ENCODE measurements at places on chromosomes 2 and 18.

- DNase-seq, result no peak
These were observed 114.2 kb downstream of the FHOD3 start for GRCh38 chr18:36411745-36412168.

DNA sequence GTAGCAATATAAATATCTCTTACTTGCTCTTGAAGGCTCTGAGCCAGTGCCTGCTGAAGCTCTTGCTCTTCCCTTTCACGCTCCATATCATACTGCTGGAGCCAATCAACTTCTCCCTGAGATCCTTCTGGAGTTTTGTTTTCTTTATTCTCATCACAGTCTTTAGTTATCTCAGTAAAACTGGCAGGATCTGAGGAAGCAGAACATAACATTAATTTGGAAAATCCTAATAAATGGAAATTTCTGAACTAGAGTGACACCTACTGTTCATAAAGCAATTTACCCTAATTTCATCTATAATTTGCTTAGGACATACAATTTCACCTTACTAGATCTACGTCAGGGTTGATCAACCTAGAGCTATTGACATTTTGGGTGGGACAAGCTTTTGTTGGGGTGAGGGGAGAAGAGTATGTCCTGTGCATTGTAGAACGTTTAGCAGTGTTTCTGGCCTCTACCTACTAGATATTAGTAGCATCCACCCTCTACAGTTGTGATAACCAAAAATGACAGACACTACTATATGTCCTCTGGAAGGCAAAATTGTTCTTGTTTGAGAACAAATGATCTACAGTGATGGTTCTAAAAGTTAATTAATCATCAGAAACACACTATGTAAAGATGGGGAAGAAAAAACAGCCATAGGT, 47.2 kb downstream of the VIL1 start:
- DNase-seq, result no peak

- DNase-seq, result no peak
These were observed 281.4 kb upstream of the KCNH7 start for GRCh38 chr2:163119966-163120365.

GRCh38 chr18:54828281-54828881, at the start of gene RAB27B:
RAB27B (plus strand) TSS chr18:54828477; CDS start chr18:54877586, 49,109 bp downstream.
- DNase-seq, result peak; percentile 47

DNA sequence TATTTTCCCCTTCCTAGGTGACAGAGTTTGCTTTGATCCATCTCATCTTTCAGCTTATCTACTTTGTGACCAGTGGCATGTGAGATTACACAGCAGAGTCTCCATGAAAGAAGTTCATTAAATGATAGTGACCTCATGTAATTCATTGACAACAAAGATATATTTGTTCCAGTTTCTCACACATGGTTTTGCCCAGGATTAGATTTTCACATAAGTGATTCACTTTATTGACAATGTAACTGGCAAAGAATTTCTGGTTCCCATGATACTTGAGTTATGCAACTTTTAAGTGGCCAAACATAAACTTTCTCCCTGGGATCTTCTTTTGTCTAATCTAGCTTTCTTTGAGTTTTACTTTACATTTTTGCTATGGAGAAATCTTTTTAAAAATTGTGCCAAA, 50.0 kb downstream of the MC4R start:
- no peak for DNase-seq

- DNase-seq, result no peak
These were observed 211.4 kb upstream of the ZNF521 start for GRCh38 chr18:25563346-25563745.

DNA sequence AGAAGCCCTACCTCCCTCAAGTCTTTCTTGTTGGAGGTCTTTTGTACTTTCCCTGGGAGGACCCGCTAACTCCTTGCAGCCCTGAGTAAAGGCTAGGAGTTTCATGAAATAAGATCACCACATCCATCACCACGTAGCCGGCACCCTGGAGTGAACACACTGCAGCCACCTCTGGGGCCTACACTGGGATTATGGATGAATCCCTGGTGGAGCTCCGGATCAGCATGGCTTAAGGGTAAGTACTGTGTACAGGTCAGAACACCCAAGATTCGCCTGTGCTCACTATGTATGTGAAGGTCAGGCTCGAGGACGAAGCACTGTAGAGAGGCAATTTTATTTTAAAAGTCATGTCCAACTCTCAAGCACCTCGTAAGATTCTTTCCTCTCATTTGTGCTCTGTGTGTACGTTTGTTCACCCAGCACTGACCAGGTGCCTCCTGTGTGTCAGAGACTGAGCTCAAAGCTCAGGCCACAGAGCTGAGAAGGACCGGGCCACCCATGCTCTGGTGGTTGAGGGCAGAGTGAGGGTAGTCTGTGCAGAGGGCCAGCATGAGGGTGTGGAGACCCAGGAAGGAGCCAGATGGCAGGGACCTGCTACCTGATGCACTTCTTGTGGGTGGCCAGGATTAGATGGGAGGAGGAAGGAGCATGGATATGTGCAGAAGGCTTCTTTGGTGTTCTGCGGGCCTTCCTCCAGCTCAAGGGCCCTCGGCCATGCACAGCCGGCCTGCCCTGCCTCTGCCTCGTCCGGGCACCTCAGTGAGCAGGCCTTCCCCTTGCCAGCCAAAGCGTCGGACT, 66.7 kb upstream of the TFCP2L1 start:
- peak; percentile 66 for DNase-seq

- DNase-seq, result no peak
These were observed 131.2 kb upstream of the SOX11 start for GRCh38 chr2:5561006-5561405.

DNA sequence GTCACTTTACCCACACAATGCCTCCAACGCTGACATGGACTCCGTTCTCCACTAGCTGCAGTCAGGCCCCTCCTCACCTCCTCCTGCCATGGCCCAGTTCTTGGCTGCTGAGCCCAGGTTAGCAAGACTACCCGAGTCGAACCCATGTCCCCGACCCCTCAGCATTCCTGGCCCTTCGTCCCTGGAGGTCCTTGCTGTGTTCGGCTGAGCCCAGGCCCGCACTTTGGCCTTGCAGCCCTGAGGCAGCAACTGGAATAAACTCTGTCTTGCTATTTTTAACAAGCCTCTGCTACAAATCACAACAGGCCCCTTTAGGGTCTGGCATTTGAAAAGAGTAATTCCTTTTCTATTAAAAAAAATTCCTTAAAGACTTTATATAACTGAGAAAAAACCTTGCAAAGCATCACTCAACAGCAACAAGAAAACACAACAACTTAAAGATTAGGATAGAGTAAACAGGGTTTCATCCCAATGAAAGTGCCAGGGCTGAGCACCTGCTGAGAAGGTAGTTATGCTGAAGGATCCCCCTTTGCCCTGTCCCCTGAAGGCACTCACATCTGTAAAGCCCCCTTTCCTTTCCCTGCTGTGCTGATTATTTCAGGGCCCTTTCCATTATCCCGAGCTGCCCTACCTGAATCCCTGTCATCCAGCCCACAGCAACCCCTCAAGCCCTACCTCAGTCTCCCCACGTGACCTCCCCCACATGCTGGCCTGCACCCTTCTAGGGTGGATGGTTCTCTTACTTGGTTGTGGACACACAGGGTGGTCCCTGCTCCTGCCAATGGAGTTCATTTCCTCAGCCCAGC, 120.0 kb upstream of the SNTG2 start:
- no peak for DNase-seq

GRCh38 chr18:57910817-57911216, 107.7 kb upstream of the ATP8B1 start:
- DNase-seq, result no peak

DNA sequence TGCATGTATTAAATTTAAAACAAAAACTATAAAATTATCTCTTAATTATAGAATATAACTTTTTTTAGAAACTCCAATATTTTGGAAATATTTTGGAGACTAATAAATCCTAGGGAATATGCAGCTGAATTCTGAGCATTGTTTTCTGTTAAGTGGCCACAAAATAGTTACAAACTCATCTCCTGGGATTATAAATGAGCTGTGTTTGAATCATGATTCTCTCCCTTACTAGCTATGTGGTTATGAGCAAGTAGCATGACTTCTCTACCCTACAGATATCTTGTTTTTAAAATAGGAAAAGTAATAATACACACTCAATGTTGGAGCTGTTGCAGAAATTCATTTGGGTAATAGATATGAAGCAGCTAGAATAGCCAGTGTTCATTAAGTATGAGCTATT, 137.9 kb upstream of the ITGA4 start:
- DNase-seq, result no peak

DNA sequence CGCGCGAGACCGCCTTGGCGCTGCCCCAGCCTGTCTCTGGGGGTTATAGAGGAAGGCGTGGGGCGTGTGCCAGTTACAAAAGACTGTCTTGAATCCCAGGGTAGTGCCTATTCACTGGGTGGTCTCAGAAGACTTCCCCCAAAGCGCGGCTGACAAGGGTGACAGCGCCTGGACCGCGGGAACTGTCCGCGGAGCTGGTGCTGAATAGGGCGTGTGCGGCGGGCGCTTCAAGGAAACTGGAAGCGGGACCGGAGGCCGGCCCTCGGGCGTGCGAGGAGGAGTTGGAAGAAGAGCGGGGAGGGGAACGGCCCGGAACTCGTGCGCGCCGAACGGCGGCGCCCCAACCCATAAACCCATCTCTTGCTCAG, 2.3 kb downstream of the EGR4 start:
- no peak for DNase-seq

DNA sequence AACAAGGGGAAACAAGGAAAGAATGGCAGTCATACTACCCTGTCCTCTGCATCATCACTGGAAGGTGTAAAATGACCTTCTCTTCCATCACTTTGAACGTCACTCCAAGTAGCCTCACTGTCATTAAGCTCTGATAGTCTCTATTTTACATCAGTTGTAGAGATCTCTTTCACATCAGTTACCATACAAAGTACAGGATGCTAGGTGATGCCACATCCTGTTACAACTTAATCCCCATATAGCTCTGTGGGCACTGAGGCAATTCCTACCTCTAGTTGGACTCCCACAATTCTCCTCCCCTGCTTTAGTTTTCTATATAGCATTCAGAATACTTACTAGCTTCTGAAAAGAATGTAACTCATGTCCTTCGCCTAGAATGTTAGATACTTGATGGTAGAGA, 55.1 kb upstream of the TTC27 start:
- DNase-seq, result no peak

GRCh38 chr2:62692225-62692624, 13.3 kb upstream of the EHBP1 start:
- DNase-seq, result no peak

DNA sequence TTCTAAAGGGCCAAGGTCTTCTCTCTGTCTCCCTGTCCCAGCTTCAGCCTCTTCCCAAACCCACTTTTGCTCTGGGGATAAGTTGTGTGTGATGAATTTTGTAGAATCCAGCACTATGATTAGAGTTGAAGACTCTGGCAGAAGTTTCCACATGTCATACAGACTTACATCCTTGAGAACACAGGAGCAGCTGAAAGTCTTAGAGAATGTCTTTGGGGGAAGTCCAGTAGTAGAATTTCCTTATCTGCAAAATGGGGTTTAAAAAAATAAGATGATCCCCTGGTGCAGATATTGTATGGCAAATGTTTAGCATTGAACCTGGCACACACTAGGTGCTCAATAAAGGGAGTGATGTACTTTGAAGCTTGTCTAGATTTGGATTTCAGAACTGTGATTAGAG, 65.2 kb downstream of the TMEM247 start:
- DNase-seq, result no peak

GRCh38 chr2:20236496-20236895, 11.6 kb upstream of the SDC1 start:
- no peak for DNase-seq

- DNase-seq, result no peak
These were observed 51.5 kb upstream of the PHLPP1 start for GRCh38 chr18:62663731-62664336.

DNA sequence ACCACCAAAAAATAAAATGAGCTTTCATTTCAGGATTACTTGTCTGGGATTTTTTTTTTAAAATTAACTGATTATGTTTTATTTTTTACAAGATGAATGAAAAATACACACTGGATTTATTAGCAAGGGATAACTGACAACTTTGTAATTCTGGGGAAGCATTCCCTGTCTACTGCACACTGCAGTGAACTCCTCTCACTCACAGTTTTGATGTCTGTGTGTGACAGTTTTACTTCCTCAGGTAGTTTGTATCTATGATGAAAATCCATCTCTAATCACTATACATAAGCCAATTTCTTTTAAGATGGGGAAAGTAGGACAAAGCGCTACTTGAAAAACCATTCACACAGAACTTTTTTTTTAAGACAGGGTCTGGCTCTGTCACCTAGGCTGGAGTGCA, 94.5 kb downstream of the COBLL1 start:
- DNase-seq, result no peak

GRCh38 chr18:23793051-23793450, 103.8 kb downstream of the LAMA3 start:
- DNase-seq, result no peak

DNA sequence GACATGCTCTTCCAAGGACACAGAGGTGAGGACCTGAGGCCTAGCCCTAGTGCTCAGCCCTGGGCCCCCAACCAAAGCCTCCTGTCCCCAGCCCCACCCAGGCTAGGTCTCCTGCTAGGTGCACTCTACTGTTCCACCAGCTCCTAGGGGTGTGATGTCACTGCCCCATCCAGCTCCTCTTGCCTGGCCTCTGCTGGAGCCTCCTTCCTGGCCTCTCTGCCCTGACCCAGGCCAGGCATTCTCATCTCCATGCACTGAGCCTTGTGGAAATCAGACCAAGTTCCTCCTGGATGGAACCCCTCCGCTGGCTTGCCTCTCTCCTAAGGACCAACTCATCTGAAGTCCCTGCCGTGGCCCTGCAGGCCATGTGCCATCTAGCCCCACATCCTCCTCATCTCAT, 156.8 kb downstream of the INHBB start:
- DNase-seq, result no peak

DNA sequence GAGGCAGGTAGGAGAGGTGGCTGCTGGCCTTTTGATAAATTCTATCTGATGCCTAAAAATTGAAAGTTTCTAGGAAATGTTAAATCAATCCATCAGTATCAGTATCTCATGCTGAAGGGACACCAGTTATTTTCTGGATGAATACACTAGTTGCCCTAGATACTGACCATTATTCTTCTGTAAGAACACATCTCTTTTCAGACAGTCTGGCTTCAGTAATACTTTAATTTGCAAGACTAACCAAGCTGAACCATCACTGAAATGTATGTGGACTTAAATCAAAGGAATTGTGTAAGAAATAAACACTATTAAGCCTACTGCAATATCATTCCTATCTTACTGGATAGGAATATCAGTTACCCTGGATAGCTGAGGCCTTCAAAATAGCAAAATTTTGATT, 1546.3 kb downstream of the LRP1B start:
- DNase-seq, result no peak

DNA sequence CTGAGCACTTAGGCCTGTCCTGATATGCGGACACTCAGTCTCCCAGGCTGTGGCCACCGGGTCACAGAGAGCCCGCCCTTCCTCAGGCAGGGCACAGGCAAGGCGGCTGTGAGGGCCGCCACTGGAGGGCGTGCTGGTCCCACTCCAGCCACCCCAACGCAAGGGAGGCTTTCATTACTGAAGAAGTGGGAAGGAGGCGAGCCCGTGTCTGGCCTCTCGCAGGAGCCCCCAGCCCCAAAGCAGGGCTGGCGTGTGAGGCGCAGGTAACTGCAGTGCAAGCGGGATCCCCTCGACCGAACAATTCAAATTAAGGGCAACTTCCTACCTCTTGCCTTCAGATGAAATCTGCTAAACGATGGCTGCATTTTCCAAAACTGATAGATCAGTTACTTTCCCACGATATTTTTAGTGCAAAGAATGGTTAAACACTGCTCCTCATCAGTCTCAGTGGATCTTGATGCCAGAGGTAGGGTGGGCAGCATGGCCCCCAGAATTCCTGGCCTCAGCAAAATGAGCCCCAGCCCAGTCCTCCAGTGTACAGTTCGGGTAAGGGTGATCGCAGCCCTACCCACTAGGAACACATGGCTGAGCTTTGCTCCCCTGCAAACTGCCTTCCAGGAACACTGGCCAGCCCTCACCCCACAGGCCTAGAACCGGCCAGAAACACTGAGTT, 97.2 kb downstream of the SEPTIN10 start:
- DNase-seq, result peak; percentile 98

GRCh38 chr2:186717320-186718007, 23.6 kb downstream of the FAM171B start:
- no peak for DNase-seq

Measured in D721Med (cell line).